M059J (cell line): ENCODE measurements at places on chromosomes 12 and 14.
A peak's percentile ranks its signal among the peaks of the same experiment; 100 is the strongest.

- DNase-seq = no peak
Observed at GRCh38 chr12:19908830-19909229, 459.5 kb upstream of the PDE3A start.

- no peak for DNase-seq
Observed at GRCh38 chr12:109594556-109595317, 21.1 kb downstream of the MVK start.

- DNase-seq = peak; percentile 22
Observed at GRCh38 chr12:115697340-115697739, 580.2 kb downstream of the MED13L start.

DNA sequence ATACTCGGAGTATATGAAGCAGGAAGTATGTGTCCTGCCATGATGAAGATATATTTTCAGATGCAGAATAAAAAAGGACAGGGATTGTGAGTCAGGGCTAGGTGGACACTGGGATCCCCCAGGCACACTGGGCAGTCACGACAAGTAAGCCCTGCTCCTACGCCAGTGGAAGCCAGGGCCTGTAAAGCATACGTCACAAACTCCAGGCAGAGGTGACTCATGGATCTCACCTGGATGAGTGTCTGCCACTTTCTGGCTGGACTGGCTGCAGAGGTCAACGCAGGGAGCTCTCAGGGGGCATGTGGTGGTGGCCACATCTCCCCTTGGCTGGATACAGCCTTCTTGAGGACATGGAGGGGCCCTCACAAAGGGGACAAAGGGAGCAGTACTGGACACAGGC lies 262.3 kb downstream of the GLT1D1 start:
- no peak for DNase-seq

- DNase-seq = no peak
Observed at GRCh38 chr12:76255692-76256091, 92.5 kb downstream of the BBS10 start.
